Breast epithelium (tissue), 4 donors: ENCODE measurements at places on chromosomes 2 and 18. TPM values are rescaled to one million over a fixed set of nuclear protein-coding genes. Genes with fewer than 3 reads are reported as not detected.

DNA sequence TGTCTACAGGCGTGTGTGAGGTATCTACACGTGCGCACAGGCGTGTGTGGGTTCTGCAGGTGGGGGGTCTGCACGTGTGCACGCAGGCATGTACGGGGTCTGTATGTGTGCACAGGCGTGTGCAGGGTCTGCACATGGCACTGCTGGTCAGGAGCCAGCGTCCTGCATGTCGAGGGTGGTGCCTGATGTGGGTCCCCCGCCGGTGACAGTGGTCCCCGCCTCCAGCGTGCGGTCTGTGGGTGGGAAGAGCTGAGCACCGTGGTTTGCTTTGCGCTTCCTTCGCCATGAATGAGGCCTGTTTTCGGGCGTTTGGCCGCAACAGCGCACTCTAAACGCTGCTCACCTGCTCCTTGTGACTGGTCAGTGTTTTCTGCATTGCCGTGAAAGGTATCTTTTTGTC, 57.2 kb downstream of the CTDP1 start:
- no peak for DNase-seq

The CREG2 gene
- not detected for total RNA-seq

The ARHGAP15 gene
- 13.4 TPM for total RNA-seq

DNA sequence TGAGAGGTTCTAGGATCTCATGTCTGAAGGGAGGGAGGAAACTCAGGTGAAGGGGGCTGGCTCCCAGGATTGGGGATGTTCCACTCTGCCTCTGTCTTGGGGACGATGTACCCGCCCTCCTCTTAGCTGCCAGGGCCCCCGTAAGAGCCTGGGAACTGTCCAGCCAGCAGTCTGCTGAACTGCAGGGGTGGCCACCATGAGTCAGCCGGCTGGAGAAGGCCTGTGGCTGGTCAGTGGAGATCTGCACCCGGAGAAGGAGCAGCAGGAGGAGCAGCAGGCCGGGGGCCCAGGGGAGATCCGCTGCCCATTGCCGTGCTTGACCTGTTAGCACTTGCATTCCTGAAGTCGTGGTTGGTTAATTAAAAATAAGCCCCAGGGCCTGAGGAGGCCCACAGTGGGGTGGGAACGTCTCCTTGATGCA, 180.3 kb downstream of the TFCP2L1 start:
- DNase-seq, result no peak

- no peak for DNase-seq
Measured at GRCh38 chr2:73218298-73218697, 4.3 kb downstream of the SMYD5 start.

DNA sequence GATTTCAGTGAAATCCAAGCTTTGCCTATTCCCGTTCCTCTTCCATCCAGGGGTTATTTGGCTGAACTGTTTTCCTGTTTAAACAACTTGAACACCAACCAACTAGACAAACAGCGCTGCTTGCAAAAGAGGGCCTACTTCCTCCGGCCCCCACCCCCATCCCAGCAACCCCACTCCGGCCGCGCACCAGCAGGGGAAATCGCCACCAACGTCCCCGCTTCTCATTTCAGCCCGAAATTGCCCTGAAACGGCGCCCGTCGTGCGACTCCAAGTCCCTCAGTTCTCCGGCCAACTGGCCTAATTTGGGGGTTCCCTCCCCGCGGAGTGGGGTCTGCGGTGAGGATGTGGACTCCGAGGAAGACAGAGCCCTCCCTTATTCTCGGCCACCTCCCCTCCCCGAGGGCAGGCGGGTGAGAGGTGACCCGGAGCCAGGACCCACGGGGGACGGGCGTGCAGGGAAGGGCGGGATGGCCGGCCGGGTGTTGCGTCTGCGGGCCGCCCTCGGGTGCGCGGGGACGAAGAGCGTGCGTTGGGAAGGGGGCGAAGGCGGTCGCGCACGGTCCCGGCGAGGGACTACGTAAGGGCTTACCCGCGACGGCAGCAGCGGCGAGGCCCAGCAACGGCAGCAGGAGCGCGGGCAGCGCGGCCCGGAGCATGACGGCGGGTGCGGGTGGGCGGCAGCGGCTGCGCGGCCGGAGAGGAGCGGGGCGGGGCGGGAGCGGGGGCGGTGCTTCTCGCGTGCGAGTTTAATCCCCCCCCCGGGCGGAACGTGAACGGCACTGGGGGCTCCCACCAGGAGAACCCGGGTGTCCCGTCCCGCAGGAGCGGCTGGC, at the start of gene CD302:
Gene CD302, minus strand, starts transcription at position 666 of the 833 bp plus-strand sequence. Its CDS starts 10 bp downstream, at position 656.
- peak; percentile 37 for DNase-seq

The FTCDNL1 gene
- total RNA-seq, result 5.9 TPM

DNA sequence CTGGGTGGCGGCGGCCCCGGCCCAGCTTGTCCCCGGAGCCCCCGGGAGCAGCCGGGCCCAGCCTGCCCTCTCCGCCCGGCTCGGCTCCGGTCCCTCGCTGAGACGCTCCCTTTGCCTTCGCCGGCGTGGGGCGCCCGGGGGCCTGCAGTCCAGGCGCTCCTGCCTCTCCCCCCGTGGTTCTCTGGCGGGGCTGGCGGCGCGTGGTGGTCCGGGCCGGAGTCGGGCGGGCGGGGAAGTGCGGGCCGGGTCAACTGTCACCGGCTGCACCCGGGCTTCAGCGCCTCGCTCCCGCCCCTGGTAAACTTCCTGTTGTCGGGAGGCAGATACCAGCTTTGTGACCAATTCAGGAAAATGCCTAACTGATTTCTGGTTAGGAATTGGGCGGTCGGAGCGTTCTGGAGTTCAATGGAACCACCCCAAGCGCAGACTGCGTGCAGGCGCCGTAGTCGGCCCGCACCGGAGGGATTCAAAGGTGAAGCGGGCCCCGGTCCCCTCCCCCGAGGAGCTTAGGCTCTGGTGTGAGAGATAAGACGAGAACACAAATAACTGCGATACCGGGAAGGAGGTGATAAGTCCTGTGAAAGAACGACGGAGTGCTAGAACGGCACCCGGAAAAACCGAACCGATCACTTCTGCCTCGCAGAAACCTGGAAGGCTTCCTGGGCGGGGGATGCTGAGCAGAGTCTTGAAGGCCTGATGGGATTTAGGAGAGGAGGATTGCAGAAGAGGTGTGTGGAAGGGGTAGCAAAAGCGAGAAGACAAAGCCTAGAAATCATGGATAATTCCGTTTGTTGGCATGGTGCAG, 891 bp downstream of the CAB39 start:
- no peak for DNase-seq

DNA sequence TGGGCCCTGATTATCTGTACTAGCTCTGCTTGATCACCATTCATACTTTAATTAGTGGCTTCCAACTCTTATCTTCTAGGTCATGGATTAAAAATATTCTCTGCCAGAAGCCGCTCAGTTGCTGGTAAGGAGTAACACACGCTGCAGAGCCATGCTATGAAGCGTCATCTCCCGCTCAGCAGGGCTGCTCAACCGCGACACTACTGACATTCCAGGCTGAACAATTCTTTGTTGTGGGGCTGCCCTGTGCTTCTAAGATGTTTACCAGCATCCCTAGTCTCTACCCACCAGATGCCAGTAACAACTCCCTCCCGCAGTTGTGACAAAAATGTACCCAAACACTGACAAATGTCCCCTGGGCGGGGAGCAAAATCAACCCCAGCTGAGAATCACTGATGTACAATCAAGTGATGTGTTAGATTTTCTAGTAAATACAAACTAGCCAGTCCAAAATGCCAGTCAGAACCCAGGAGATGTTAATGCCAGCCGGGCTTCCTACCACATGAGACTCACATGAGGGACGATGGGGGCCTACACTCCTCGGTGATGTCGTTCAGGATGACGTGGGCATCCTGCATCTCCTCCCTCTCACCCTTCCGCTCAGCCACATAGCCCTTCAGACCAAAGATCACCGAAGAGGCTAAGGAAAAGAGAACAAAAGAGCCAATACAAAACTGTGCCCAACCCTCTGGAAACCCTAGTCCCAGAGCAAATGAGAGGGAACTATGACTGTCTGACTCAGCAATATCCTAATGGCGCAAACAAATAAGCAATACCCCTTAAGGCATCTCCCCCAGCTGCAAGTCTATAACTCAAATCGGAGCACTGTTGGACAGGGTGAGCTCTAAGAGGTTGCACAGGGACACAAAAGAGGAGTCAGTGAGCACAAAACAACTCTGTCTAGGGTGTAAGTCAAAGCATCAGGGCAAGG, 15.6 kb downstream of the ILKAP start:
- DNase-seq, result no peak

The HTR2B gene
- 1.4 TPM for total RNA-seq

DNA sequence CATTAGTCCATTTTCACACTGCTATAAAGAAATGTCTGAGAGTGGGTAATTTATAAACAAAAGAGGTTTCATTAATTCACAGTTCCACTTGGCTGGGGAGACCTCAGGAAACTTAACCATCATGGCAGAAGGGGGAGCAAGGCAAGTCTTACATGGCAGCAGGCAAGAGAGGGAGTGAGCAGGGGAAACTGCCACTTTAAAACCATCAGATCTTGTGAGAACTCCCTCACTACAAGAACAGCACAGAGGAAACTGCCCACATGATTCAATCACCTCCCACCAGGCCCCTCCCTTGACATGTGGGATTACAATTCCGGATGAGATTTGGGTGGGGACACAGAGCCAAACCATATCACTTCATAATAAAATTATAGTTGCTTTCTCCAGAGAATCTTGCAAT, 365.5 kb upstream of the ID2 start:
- DNase-seq, result no peak

The NDC80 gene
- 0.44 TPM for total RNA-seq

DNA sequence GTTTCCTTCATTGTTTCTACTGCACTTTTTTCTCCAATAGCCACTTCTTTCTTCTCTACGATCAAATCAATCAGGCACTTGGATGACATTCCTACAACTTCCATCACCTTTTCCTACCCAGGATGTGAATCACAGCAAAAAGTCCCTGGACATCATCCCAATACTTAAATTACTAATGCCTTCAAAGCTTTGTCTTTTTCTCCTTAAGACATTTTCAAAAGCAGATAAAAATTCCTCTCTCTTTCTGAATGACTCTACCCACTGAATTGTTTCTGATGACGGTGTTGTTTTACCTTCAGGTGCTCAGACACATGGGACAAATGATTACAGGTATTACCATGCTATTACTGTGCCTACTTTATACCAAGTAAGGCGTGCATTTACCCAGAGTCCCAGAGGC, 500.9 kb downstream of the FBXO15 start:
- no peak for DNase-seq

DNA sequence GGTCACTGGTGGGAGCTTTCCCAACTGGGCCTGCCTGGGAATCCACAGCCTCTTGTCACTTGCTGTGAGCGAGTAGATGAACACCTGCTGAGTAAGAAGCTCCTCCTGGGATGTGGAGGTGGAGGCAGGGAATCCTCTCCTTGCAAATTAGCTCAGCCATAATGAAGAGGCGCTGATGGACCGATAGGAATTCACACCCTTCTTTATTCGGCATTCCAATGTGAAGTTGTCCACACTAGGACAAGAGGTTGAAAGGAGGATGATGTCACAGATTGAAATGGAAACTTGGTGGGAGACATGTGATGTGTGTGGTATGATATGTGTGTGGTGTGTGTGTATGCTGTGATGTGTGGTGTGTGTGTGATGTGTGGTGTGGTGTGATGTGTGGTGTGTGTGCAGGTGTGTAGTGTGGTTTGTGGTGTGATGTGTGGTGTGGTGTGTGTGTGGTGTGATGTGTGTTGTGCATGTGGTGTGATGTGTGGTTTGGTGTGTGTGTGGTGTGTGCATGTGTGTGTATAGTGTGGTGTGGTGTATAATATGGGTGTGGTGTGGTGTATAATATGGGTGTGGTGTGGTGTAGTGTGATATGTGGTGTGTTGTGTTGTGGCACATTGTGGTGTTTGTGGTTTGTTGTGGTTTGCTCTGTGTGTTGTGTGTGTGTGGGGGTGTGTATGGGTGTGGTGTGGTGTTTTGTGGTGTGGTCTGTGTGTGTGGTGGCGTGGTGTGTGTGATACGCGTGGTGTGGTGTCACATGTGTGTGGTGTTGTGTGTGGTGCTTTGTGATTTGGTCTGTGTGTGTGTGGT, 216.4 kb downstream of the BCL2 start:
- DNase-seq, result no peak

The OR6B2 gene
- total RNA-seq, result not detected

The HOXD12 gene
- total RNA-seq, result not detected

DNA sequence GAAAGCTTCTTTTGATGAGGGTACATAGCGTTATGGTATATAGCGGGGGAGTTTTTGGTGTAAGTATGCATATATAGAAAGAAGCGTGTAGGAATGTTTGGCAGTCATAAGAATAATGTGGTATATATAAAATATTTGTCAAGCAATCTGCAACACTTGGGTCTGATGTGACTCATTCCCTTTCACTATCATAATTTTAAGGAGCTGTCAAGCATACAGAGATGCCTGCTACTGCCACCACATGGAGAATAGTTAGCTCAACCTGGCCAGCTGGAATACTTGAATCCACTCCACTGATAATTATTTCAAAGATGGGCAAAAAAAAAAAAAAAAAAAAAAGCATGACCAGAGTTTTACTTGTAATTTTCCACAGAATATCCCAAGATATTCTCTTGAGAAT, 559.8 kb upstream of the REG3G start:
- DNase-seq, result no peak

DNA sequence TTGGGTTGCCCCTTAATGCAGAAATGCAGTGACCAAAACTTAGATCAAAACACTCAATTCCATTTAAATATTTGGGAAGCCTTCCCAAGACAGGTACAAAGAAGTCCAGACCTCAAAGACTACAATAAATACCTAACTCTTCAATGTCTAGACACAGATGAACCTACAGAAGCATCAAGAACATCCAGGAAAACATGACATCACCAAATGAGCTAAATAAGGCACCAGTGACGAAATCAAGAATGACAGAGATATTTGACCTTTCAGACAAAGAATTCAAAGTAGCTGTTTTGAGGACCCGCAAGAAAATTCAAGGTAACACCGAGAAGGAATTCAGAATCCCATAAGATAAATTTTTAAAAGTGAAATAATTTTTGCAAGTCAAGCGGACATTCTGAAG, 140.2 kb downstream of the XIRP2 start:
- DNase-seq, result no peak

- DNase-seq, result no peak
Measured at GRCh38 chr2:110843959-110844510, 111.7 kb downstream of the ACOXL start.

GRCh38 chr2:64780041-64780440, 126.3 kb upstream of the SERTAD2 start:
- no peak for DNase-seq

The CYP27A1 gene
- total RNA-seq, result 25.6 TPM

DNA sequence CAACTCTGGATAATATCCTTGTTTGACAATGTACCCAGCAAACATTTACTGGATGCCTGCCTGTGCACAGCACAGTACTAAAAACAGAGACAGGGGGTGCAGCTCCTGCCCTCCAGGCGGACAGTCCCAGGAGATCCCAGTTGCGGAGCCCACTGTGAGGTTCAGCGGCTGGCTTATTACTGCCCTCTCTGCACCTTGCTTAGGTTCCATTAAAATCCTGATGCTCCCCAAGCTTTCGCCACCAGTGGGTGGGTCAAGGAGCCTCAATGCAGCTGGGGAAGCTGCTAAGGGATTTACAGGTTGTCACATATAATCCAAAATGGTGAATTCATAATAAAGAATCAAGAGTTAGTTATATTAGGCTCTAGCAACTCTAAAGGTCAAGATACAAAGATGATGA, 38.3 kb downstream of the CRACDL start:
- DNase-seq, result no peak

DNA sequence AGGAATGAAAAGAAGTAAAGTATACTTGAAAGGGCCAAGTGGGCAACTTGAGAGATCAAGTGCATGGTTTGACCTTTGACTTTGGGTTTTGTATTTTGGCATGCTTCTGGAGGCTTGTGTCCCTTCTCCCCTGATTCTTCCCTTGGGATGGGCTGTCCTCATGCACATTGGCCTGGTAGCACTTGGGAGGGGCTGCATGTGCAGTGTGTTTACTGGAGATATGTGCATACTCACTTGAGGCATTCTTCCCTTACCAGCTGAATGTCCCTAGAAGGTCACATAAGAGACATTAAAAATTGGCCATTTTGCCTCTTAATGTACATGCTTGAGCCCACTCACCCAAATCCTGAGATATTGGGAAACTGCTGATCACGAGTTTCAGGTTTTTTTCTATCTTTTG, 65.2 kb downstream of the KYNU start:
- no peak for DNase-seq
